Activated CD8-positive, alpha-beta memory T cell treated with anti-CD3 and anti-CD28 coated beads for 4 hours (primary cell): ENCODE measurements at places on chromosomes 3 and 15.

DNA sequence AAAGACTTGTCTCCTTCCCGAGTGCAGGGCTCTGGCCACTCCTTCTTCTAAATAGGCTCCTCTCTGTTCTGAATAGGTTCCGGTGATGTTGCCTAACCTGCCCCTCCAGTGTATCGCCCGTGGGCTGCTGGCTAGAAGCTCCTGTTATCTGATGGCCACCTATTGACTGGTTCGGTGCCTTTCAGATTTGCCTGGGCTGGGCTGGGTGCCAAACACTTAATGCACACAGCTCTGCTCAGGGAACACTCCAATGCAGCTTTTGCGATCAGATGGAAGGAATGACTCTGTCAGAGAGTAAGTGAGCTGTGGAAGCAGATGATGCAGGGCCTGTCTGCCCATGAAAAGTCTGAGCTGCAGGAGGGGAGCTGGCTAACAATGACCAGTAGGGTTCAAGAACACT lies 112.9 kb downstream of the CORO2B start:
- no peak for DNase-seq

GRCh38 chr3:23754215-23754614 lies 51.5 kb upstream of the UBE2E1 start:
- no peak for DNase-seq

DNA sequence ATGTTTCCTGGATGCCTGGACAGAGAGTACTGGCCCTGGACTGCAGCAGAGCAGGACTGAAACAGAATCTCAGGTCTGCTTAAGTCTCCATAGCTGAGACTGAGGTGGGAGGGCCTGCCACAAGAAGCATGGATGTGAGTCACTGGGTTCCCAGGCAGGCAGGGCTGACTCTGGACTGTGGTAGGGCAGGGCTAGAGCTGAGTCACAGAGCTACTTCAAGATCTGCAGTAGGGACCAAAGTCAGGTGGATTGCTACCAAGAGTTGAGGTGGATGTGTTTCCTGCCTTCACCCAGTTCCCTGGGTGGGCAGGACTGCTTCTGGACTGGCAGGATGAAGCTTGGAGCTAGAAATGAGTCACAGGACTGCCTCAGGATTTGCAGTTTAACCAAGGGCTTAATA lies 282.9 kb downstream of the AGBL1 start:
- DNase-seq: no peak

- no peak for DNase-seq
These were observed 42.7 kb downstream of the OR5H15 start for GRCh38 chr3:98209244-98209643.

DNA sequence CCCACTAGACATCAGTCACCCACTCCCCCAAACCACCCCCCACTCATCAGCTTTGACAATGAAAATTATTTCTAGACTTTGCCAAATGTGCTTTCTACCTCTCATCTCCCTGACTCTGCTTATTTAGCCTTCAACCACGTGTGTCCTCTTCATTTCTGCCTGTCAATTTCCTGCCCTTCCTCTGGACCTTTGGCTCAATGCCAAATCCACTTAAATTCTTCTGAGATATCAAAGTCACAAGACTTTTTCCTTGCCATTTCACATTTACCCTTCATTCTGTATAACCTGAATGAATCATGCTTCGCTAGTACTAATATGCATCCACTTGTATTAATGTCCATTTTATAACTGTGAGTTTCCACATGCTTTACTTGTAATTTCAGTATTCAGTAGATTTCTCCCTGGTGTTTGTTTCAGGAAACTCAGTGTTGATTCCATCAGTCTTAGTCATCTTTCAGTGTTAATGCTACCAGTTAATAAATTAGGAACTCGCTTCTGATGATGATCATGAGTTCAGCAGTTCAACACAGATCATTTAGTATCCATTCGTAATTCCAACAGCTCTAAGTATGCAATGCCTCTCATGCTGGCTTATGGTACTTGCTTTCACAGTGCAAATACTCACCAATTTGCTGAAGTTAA lies 128.2 kb upstream of the OSTN start:
- no peak for DNase-seq

DNA sequence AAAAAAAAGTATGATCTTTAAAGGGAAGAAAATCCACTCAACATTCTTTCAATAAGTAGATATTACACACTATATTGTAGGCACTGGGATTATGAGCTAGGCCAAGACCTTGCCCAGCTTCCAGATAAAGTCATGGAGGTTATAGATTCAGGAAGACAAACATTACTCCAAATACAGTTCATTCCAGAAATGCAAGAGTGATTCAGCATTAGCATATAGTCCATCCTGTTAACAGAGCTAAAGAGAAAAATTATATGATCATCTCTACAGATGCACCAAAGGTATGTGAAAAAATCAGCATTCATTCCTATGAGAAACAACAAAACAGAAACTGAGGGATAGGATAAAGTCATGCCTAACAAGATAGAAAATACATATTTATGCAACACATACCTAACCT lies 42.1 kb upstream of the NSMCE3 start:
- no peak for DNase-seq

DNA sequence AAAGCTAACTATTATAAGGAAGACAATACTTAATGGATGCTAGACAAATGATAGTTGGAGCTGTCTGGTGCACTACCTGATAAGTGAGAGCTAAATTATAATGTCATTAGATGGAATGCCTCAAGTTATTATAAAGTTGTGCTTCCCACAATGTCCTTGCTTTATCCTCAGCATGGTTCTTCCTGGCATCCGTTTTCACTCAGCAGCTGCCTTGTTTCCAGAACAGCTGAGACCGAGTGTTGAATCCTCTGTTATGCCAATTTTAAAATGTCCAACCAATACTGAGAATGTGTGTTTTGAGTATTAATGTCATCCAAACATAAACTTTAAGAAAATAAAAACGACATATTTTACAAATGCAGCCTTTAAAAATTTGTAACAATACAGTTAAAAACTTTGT lies 286.7 kb upstream of the SOX2 start:
- DNase-seq: no peak
